ENCODE measurements at places on chromosomes 7 and 10.
A peak's percentile ranks its signal among the peaks of the same experiment; 100 is the strongest.

DNA sequence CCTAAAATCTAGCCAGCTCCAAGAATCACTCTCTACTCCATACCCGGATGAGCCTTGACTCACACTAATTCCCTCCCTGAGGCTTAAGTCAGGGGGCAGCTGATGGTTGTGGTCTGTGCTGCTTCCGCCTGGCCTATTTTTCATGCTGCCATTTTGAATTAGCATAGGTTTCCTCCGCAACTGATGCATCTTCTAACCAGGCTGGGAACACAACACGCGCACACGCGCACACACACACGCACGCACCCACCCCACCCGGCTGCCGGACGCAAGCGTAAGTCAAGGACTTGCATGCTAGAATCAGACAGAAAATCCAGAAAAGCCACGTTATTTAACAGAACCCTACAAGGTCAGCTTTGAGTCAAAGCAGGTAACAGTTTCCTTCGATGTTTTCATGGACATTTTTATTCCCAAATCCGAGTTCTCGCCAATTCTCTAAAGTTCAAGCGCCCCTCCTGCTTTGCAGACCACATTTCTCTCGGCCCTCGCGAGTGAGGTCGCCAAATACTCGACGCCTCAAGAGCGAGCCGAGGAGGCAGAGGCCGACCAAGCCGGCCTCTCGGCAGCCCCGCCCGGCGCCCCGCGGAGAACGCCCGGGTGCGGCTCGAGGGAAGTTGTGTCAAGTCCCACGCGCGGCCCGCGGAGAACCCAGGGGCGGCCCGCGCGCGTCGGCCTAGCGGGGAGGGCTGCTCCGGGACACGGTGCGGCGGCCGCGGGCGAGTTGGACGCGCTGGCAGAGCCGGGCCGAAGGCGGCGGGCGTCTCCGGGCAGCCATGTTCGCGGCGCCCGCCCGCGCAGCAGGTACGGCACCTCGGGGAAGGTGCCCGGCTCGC is 961 bp downstream of the SCRN1 start:
- peak; percentile 84 for DNase-seq

GRCh38 chr10:128091636-128092210 is 34.5 kb downstream of the MKI67 start:
- DNase-seq: no peak

- no peak for DNase-seq
These were observed 92.5 kb downstream of the TRRAP start for GRCh38 chr7:98970805-98971204.

GRCh38 chr7:149719050-149719899 is 54.1 kb downstream of the ZNF467 start:
- peak; percentile 80 for DNase-seq

DNA sequence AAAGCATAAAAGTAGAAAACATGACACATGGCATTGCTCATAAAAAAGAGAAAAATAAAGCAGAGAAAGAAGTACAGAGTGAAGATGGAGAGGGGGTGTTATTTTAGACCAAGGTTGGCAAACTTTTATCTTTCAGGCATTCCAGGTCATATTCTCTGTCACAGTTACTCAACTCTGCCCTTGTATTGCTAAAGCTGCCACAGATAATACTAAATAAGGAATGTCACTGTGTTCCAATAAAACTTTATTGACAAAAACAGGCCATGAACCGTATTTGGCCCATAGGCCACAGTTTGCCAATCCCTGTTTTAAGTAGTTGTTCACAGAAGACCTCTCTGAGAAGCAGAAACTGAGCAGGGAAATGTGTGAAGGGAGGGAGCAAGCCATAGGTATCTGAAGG is 167.4 kb downstream of the GLI3 start:
- DNase-seq: no peak

DNA sequence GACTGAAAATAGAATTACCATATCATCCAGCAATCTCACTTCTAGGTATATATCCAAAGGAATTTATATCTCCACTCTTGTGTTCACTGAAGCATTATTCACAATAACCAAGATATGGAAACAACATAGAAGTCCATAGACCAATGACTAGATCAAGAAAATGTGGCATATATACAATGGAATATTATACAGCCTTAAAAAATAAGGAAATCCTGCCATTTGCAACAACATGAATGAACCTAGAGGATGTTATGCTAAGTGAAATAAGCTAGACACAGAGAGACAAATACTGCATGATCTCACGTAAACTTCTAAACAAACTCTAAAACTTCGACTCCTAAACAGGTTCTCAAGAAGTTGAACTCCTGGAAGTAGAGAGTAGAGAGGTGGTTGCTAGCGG is 254.5 kb downstream of the SKIDA1 start:
- no peak for DNase-seq

DNA sequence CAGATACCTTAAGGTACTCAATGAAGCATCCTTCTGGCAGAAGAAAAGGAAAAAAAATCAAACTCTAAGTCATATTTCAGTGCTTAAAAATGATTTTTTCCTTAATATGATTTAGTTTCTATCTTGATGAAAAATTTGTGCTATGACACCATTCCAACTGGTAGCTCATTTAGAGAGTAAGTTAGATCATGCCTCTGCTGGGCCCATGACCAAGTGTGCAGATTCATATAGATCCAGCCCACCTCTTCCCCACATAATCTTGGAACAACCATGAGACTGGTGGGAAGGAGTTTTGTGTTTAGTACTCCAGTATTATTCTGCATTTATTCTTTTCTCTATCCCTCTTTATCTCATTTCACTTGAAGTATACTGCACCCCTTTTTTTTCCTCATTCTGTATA is 908.3 kb downstream of the KCNMA1 start:
- DNase-seq: no peak

GRCh38 chr7:82760831-82761230 is 317.3 kb upstream of the CACNA2D1 start:
- peak; percentile 12 for DNase-seq

GRCh38 chr10:128929767-128930166 is 537.3 kb upstream of the MGMT start:
- DNase-seq: no peak

DNA sequence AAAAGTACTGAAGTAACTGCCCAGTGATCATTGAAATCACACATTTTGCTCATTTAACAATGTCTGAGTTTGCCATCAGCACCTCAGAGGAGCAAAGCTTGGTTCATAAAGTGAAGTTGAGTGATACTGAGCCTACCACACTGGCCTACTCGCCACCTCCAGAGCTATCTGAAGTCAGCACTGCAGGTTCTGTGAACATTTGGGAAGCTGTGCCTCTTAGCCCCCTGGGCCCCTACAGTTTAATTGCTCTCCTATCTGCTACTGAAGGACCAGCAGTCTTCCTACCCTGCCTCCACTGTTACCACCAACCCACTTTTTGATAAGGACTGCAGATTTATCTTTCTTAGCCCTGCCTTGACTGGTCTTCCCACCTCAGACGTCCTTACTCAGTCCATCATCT is 2.0 kb upstream of the SEMA4G start:
- DNase-seq: no peak

DNA sequence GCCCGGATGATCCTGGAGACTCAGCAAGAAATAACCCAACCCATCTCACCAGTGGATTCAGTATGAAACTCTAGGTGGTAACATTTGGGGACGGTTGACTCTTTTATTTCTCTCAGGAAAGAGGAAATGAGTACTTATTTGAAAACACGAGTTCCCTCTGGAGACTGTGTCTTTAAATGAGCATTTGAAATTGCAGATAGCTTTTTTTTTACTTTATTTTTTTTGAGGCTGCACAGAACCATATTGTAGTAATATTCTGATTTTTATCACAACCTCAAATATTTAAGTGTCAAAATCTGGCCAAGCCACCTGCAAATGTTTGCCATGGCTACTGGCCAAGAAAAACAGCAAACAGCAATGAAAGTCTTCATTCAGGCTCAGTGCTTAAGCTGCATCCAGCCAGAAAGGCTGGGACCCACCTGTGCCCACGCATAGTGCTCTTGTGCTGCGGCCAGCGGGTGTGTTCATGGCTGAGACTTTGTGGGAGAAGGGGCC is 160.8 kb downstream of the CREB5 start:
- peak; percentile 66 for DNase-seq

- DNase-seq: no peak
These were observed 1.3 kb downstream of the SERPINE1 start for GRCh38 chr7:101128040-101128834.

GRCh38 chr7:14398526-14398925 is 409.1 kb upstream of the ETV1 start:
- no peak for DNase-seq

GRCh38 chr7:99834382-99834781 is 6.6 kb downstream of the CYP3A43 start:
- no peak for DNase-seq

- DNase-seq: no peak
These were observed 75.9 kb downstream of the GLI3 start for GRCh38 chr7:42161110-42161509.

DNA sequence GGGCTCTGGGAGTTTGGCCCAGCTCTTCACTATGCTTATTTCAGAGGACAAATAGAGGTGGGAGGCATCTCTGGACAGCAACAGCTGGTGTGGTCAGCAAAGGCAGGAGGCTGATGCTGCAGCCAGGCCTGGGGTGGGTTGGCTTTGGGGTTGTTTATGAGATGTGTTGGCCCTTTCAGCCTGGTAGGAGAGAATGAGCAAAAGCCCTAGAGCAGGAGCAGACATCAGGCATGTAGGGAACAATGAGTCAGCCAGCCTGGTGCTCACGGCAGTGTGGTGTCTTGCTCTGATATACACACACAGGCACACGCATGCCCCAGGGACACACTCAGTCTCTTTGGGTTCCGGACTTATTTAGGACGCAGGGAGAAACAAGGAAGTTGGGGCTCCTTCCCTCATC is 157.1 kb downstream of the PRKCQ start:
- DNase-seq: peak; percentile 4

DNA sequence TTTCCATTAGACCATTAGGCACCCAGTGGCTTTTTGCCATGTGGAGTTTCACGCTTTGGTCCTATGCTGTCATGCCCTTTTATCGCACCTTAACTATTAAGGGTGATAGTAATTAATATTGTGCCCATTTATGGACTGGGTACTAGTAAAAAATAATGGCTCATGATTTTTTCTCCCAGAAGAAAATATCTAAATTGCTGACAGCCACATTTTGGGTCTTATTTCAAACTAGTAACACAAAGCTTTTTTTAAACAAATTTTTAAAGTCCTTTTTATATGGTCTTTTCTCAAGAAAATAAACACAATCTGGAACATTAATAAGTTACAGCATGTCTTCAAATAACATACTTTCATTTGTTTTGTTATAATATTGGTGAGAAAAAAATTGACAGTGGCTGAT is 179.7 kb downstream of the ANKRD7 start:
- DNase-seq: no peak

DNA sequence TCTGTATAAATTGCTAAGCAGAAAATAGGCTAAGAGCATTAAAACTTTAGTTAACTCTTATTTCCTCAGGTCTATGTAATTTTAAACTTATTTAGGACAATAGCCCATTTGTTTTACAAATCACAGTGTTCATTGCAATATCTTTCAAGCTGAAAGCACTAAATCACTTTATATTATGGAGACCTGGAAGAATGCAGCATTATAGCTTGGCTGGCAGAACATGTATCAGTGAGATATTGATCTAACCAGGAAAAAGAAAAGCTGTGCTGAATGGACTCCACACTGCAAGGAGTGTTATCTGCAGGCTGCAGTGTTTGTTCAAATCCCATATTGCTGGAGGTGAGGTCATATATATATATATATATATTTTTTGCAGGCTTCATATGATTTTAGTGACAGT is 517.5 kb downstream of the NRG3 start:
- no peak for DNase-seq

GRCh38 chr10:20993830-20994527 is 96.9 kb upstream of the NEBL start:
- DNase-seq: peak; percentile 49

GRCh38 chr10:23780331-23780730 is 341.5 kb downstream of the OTUD1 start:
- no peak for DNase-seq

DNA sequence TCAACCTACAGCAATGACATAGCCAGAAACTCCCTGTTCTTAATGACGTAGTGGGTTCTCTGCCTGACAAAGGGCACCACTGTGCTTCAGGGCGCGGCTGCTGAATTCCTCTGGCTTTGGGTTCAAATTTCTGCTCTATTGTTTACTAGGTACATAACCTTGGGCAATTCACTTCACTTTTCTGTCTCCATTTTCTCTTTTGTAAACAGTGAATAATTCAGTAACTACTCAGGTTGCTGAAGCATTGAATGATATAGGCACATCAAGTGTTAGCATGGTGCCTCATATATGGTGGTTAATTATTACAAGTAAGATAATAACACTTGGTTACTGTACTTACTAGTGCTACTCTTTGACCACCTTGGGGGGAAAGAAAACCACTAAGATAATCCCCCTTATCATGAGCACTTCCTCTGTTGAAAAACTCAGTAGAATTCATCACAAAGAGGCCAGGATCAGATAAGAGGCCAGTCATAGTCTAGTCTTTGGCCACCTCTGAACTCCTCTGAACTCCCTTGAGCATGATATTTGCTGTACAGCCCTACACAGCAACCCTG is 92.0 kb upstream of the AHR start:
- DNase-seq: no peak

DNA sequence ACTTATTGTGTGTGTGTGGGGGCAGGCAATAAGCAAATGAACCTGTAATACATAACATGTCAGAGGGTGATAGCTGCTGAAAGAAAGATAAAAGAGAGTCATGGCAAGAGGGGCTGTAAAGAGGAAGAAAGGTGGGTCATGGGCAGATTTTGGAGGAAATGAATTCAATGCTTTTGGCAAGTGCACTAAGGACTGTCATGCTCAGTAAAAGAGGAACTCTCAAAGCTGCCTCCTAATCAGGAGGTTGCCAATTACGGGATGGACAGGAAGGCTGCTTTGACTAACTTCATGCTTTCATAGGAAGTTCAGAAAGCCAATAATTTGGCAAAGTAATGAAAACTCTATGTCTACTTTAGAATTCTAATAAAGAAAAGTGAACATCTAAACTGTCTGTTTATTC is 401.2 kb downstream of the SH2D4B start:
- DNase-seq: no peak

DNA sequence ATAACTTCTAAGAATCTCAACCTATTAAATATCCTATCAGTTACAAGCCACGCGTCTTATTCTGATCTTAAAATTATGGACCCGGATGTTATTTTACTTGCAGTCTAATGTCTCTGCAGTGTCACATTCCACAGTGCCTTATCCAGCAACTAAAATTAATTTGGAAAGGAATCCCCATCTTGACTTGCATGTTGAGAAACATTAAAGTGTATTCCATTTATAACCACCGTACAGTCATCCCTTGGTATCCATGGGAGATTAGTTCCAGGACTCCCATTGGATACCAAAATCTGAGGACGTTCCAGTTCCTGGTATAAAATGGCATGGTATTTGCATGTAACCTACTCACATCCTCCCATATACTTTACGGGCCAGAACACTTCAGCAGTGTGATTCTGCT is 194.7 kb downstream of the ARHGAP21 start:
- DNase-seq: no peak

- no peak for DNase-seq
These were observed 425.7 kb upstream of the NFE2L3 start for GRCh38 chr7:25726170-25726780.

GRCh38 chr7:100035876-100036275 is 13.7 kb upstream of the ZSCAN21 start:
- DNase-seq: no peak

- DNase-seq: peak; percentile 69
These were observed 111.5 kb downstream of the CCNY start for GRCh38 chr10:35447693-35448407.
